ENCODE measurements at places on chromosomes 5 and 9. TPM values are rescaled to one million over a fixed set of nuclear protein-coding genes. Genes with fewer than 3 reads are reported as not detected.

- peak overlapping the region; percentile 2 for H3K27ac ChIP-seq
- H3K4me1 ChIP-seq: no peaks in the 10 kb centered on the region
- H3K4me3 ChIP-seq: no peak overlapping the region
Measured at GRCh38 chr9:87267251-87268070, 230.2 kb upstream of the DAPK1 start.

DNA sequence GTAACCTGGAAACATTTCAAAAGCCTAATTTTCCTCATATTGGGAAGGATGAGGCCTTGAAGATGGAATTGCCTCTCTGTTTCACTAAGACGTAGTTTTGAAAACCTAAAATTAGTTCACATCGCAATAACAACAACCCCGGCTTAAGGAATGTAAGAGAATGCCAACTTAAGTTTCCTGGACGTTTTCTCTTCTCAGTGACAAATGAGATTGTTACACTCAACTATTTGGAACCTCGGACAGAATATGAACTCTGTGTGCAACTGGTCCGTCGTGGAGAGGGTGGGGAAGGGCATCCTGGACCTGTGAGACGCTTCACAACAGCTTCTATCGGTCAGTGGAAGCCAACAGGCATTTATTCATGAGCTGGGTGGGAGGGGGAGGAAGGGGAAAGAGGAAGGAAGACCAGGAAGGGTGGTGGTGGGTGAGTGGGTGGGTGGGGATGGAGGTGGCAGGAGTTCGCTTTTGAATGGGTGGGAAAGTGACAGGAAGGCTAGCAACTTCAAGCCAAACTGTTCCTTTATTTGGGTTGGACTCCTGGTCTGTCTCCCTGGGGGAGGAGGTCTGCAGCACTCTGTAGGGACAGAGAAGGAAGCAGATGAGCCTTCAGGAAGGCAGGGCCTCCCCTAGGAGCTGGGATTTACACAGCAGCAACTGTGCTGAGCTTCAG lies 83.4 kb downstream of the TEK start:
- H3K4me1 ChIP-seq: no peaks in the 10 kb centered on the region
- H3K4me3 ChIP-seq: no peak overlapping the region
- no peaks in the 10 kb centered on the region for H3K36me3 ChIP-seq
- H3K27me3 ChIP-seq: no peaks in the 10 kb centered on the region
- no peak for DNase-seq
- H3K27ac ChIP-seq: no peak overlapping the region

The PCDHB4 gene
- polyA plus RNA-seq: not detected

DNA sequence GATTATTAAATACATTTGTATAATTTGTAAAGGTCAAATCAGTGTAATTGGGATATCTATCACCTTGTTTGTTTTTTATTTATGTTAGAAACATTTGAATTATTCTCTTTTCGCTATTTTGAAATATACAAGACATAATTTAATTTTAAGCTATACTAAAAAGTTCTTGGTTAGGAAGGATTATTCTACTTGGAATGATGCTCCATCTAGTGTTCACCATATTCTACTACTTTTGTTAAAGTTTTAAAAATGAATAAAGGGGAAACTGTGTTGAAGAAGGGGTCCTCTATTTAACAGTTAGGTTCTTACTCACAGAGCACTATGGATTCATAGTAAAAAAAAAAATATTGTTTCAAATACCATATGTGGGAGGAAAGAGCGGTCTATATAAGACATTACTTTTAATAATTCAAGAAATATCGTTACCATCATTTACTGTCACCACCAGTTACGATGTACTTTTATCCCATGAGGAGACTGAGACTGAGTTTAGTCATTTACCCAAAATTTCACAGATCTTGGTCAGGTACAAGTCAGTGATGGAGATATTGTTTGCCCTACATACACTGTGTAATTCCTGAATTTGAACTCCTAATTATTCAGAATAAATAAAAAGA lies 6.3 kb upstream of the STOM start:
- no peaks in the 10 kb centered on the region for H3K27me3 ChIP-seq
- peaks cover 23% of the 10 kb centered on the region for H3K4me1 ChIP-seq
- H3K4me3 ChIP-seq: no peak overlapping the region
- no peaks in the 10 kb centered on the region for H3K36me3 ChIP-seq

GRCh38 chr9:123407217-123407851 lies 51.3 kb downstream of the CRB2 start:
- H3K27me3 ChIP-seq: no peaks in the 10 kb centered on the region
- H3K4me1 ChIP-seq: no peaks in the 10 kb centered on the region
- H3K36me3 ChIP-seq: no peaks in the 10 kb centered on the region
- no peak overlapping the region for H3K27ac ChIP-seq

DNA sequence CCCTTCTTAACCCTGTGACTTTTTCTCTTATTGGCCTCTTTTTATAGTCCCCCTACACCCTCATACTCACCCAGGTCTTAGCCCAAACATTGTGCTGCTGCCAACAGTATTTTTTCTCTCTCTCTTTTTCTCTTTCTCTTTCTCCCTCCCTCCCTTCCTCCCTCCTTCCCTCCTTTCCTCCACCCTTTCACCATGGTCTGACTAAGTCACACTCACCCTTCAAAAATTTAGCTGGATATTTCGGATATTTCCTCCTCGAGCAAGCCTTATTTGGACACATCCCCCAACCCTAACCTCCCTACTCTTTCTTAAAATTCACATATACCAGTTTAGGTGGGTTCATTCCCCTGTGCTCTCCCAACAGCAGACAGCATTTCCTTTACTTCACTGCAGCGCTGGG lies 64.7 kb downstream of the FGF1 start:
- no peaks in the 10 kb centered on the region for H3K4me1 ChIP-seq
- H3K27me3 ChIP-seq: no peaks in the 10 kb centered on the region
- no peak for DNase-seq
- no peak overlapping the region for H3K4me3 ChIP-seq
- H3K36me3 ChIP-seq: no peaks in the 10 kb centered on the region

The LRRC19 gene
- 8.3 TPM for polyA plus RNA-seq

DNA sequence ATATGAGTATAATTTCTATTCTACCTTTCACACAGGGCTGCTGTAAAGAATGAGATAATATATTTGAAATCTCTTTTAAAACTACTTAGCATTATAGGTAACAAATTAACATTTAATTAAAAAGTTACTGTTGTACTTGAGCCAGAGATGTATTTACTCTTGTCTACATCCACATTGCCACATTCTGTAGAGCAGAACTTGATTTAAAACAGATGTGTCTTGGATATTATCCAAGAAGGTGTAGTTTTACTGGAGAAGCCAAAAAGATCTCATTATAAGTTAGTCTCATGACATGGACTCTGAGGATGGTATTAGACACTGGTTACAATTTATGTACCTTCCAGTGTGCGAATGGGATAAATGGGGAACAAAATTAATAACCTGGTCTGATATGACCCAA lies 293.1 kb upstream of the CCNH start:
- H3K27ac ChIP-seq: no peak overlapping the region
- no peaks in the 10 kb centered on the region for H3K36me3 ChIP-seq
- H3K4me3 ChIP-seq: no peak overlapping the region
- DNase-seq: no peak
- no peaks in the 10 kb centered on the region for H3K4me1 ChIP-seq

The CD72 gene
- polyA plus RNA-seq: 0.54 TPM

DNA sequence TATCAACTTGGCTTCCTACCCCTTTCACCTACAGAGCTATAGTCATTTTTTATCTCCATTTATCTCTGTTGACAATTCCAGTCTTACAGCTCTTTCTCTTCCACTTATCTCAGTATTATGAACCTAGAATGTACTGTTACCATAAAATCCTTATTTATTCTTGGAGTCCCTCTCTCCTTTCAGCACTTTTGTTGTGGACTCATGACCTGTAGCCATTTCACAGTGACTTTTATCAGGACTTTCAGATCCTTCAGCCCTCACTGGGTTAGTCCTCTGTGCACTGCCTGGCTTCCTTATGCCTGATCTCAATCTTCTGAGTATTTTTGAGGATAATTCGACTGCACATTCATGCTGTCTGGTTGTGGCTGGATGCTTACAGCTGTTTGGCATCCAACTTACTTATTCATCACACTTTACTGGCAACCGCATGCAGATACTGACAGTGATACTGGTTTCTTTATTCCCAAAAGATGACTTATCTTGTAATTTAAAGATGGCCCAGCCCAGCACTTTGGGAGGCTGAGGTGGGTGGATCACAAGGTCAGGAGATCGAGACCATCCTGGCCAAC lies 293.3 kb downstream of the MAN2A1 start:
- peaks cover 3% of the 10 kb centered on the region for H3K27me3 ChIP-seq
- peaks cover 8% of the 10 kb centered on the region for H3K4me1 ChIP-seq
- H3K4me3 ChIP-seq: no peak overlapping the region
- H3K36me3 ChIP-seq: no peaks in the 10 kb centered on the region
- DNase-seq: no peak
- H3K27ac ChIP-seq: no peak overlapping the region

The FOXD4 gene
- polyA plus RNA-seq: not detected

The TTC33 gene
- polyA plus RNA-seq: 9.4 TPM

DNA sequence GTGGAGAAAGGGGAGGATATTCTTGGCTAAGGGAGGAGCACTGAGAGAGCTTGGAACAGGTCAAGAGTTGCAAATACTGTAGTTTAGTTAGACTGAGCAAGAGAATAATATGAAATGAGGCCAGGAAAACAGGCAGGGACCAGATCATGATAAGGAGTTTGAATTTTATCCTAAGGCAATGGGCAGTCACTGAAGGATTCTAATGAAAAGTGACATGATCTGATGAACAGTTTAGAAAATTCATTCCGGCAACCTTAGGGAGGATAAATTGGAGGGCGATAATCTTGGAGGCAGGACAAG lies 276.1 kb downstream of the PLK2 start:
- no peaks in the 10 kb centered on the region for H3K4me1 ChIP-seq
- H3K27me3 ChIP-seq: no peaks in the 10 kb centered on the region
- no peak overlapping the region for H3K4me3 ChIP-seq
- DNase-seq: no peak

The CORO2A gene
- polyA plus RNA-seq: 57.0 TPM

DNA sequence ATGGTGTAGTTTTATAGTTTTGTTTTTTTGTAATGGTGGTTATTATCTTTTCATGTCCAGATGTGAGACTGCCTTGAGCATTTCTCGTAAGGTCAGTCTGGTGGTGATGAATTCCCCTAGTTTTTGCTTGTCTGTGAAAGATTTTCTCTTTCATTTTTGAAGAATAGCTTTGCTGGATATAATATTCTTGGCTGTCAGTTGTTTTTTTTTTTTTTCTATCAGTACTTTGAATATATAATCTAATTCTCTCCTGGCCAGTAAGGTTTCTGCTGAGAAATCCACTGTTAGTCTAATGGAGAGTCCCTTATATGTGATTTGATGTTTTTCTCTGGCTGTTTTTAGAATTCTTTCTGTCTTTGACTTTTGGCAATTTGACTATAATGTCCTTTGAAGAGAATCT lies 106.9 kb downstream of the CARTPT start:
- H3K27ac ChIP-seq: no peak overlapping the region
- no peaks in the 10 kb centered on the region for H3K36me3 ChIP-seq
- no peaks in the 10 kb centered on the region for H3K27me3 ChIP-seq
- no peak overlapping the region for H3K4me3 ChIP-seq

DNA sequence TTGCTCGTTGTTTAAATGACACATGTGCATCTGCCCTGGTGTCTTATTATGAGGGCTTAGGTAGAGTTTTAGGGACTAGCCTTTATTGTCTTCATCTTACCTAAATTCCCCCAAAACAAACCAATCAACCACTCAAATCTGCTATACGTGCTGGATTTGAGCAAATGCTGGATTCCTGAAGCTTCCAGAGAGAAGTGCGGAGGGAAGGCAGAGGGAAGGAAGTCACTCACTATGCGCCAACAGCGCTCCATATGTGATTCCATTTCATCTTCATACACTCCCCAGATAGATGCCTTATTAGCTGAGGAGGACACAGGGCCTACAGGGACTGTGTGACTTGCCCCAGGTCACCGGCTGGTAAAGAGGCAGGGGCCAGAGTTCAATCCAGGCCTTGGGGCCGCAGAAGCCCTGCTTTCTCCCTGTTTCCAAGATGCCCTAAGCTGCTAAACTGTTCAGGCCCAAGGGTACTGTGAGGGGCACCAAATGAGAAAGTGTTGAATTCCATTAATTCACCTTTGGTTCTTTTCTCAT lies 63.5 kb downstream of the OTULIN start:
- H3K27me3 ChIP-seq: no peaks in the 10 kb centered on the region
- H3K36me3 ChIP-seq: peaks cover 72% of the 10 kb centered on the region
- no peak overlapping the region for H3K4me3 ChIP-seq
- DNase-seq: no peak
- peak overlapping the region; percentile 13 for H3K27ac ChIP-seq

GRCh38 chr5:134103998-134104654 lies 10.4 kb upstream of the TCF7 start:
- H3K36me3 ChIP-seq: no peaks in the 10 kb centered on the region
- peaks cover 8% of the 10 kb centered on the region for H3K4me1 ChIP-seq
- H3K27ac ChIP-seq: no peak overlapping the region
- no peak overlapping the region for H3K4me3 ChIP-seq

DNA sequence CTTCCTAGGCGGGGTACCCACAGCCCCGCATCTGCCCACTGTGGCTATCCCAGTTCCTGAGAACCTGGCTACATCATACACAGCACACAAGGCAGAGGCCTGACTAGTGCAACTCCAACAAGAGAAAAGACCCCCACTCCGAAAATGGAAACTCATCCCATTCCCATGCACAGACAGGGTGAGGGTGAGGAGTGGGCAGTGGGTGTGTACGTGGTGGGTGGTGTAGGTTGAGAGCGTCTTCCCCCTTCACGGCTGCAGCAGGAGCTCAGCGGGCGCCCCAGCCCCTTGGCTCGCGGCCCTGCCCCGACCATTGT lies 501 bp upstream of the MAP1B start:
- peak overlapping the region; percentile 11 for H3K27ac ChIP-seq
- no peak for DNase-seq
- H3K4me3 ChIP-seq: peak overlapping the region; percentile 59

DNA sequence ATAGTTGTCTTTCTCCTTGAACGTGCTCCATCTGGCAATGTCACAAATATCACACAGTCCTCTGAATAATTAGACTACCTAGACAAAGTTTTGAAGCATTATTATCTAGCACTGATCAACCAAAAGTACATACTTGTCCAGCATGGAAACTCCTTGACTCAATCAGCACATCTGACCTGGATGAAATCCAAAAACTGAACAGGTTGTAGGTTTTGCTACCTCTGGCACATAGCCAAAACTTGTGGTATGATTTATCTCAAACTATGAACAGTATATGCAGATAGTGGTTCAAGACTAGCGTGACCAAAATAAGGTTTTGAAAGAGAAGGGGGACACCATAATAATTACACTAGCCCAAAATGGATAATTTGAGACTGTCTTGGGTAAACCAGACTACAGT lies 158.1 kb downstream of the ARRDC3 start:
- H3K4me1 ChIP-seq: no peaks in the 10 kb centered on the region
- H3K27ac ChIP-seq: no peak overlapping the region
- H3K27me3 ChIP-seq: no peaks in the 10 kb centered on the region
- no peaks in the 10 kb centered on the region for H3K36me3 ChIP-seq
- H3K4me3 ChIP-seq: no peak overlapping the region

The ZDHHC11B gene
- 13.7 TPM for polyA plus RNA-seq

GRCh38 chr9:13920557-13920956 lies 393.4 kb downstream of the NFIB start:
- no peak for DNase-seq
- H3K4me1 ChIP-seq: no peaks in the 10 kb centered on the region
- no peak overlapping the region for H3K4me3 ChIP-seq
- H3K27me3 ChIP-seq: no peaks in the 10 kb centered on the region

The SLC27A4 gene
- polyA plus RNA-seq: 23.2 TPM

The SPINK6 gene
- polyA plus RNA-seq: not detected
